Gastrocnemius medialis (tissue), 4 donors: ENCODE measurements at places on chromosomes 5 and 9. TPM values are rescaled to one million over a fixed set of nuclear protein-coding genes. Genes with fewer than 3 reads are reported as not detected.

The ABO gene
- 0.44 TPM for total RNA-seq

The FBP1 gene
- total RNA-seq = 1.7 TPM

The SLC25A48 gene
- 3.2 TPM for total RNA-seq

The FST gene
- total RNA-seq = 2.5 TPM

- no peak for DNase-seq
Measured at GRCh38 chr5:88769165-88769564, 113.8 kb downstream of the MEF2C start.

DNA sequence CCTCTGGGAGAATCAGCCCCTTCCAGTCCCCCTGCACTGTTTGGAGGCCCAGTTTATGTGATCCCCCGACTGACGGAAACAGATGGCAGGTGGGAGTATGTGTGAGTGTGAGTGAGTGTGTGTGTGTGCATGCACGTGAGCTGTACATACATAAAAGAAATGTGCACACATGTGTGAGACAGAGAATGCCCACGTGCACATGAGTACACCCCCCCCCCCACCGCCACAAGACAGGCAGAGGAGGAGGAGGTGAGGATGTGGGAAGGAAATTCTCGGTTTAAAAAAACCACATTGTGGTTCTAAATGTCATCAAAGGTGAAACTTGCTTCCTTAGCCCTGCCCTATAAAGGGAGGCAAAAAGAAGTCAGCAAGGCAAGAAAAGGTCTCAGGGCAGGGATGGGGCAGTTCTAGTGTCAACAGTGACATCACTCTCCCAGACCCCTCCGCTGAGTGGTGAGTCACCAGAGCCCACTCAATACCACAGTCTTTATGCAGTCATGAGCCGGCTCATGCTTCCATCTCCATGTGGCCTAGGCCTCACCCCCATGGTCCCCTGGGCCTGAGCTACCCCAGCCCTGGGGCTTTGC is 79.2 kb upstream of the HSPA9 start:
- no peak for DNase-seq

DNA sequence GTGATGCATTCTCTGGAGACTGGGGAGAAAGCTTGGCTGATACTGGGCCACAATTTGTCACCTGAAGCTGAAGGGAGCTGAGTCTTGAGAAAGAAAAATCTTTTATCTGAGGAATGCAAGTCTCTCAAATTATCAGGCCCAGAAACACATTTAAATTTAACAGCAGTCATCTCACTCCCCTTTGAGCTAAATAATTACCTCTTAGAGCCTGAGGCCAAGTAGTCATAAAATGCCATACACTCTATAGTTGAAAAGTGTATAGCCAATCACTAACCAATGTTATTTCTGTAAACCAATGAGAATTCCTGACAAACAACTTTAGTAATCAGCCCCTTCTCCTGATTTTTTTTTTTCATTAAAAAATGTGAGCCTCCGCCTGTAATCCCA is 32.7 kb upstream of the DAPK1 start:
- DNase-seq = no peak

The PFN3 gene
- total RNA-seq = not detected

GRCh38 chr5:98069876-98070512 is 703.5 kb upstream of the RGMB start:
- DNase-seq = no peak

- DNase-seq = no peak
Measured at GRCh38 chr5:138371454-138371853, 19.0 kb downstream of the KDM3B start.

The TAL2 gene
- not detected for total RNA-seq

DNA sequence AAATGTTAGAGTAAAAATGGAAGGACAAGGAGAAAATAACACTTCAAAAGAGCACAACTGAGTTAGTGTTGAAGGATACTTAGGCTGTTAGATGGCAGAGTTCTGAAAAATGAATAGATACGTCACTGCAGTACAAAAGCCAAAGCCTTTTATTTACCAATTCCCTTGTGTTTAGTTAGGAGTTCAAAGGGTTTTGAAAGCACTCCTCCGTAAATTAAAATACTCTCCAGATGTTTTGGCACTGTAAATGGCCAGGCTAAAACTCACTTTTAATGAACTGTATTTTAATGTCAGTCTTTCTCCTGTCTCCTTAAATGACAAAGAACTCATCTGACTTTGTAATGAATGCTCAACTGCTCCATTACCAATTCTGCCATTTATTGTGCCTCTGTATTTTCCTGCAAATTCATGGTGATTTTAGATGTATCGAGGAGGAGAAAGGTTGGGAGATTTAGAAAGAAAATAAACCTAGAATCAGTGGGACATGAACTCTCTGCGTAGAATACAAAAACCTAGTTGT is 1727.2 kb downstream of the MAT2B start:
- no peak for DNase-seq

DNA sequence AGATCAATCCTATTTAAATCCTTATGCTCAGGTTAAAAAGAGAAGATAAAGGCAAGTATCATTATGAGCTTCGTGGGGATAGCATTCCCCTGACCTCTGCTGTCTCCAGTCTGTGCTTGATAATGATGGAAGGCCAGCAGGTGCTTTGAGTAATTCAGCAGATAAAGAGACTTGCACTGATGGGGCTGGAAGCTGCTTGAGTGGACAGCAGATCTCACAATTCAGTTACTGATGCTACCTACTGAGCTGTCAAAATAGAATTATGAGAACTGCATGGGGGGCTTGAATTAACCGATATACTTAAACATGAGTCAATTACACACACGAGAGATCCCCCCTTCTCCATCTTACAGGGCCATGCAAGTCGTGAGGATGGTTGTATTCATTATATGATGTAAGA is 107.7 kb upstream of the GPR151 start:
- no peak for DNase-seq

The LRRC19 gene
- 0.22 TPM for total RNA-seq

The KLHL9 gene
- 6.4 TPM for total RNA-seq
